ENCODE measurements at places on chromosomes 3 and 15.

GRCh38 chr15:64197425-64197824 lies 34.6 kb upstream of the PPIB start:
- no peak for DNase-seq

DNA sequence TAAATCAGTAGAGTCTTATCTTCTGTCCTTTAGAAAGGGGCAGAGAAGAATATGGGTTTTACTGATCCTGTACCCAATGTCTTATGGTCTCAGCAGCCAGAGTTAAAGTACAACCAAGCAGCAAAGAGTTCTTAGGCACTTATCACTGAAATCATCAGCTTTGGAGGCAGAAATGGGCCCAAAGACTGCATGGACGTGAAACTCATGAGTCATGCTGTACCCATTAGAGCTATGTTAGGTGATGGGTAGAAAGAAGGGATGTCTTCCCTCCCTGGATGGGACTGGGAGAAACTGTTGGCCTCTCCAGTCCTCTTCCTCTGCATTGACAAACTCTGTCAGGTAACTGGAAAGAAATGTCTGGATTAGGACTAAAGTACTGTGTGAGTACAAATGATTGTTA lies 63.4 kb downstream of the EOMES start:
- DNase-seq: no peak

GRCh38 chr3:31705736-31706135 lies 173.0 kb downstream of the STT3B start:
- no peak for DNase-seq

- peak; percentile 20 for DNase-seq
Measured at GRCh38 chr15:100602823-100603393, 519 bp downstream of the ASB7 start.

DNA sequence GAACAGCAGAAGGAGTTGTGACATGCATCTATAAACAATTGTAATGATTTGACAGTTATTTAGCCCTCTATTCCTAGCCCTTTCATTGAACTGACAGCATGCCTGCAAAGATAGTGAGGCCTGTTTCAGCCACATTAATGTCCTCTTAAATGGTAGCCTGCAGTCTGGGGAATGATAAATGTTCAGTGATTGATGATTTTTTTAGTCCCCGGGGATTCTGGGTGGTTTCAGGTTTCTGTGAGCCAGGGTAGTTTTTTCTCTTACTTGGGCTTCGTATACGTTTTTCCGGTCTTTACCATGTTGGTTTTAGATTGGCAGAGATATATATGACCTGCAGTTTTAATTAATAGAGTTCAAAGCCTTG lies 172.0 kb downstream of the TCF12 start:
- DNase-seq: no peak

GRCh38 chr15:23548071-23548470 lies 17.4 kb upstream of the MKRN3 start:
- no peak for DNase-seq

- no peak for DNase-seq
Measured at GRCh38 chr3:106640353-106640752, 736.9 kb upstream of the CCDC54 start.
